ENCODE measurements at places on chromosomes 5 and 9. TPM values are rescaled to one million over a fixed set of nuclear protein-coding genes. Genes with fewer than 3 reads are reported as not detected.

The TMEM161B gene
- total RNA-seq, result 9.6 TPM

The GNA14 gene
- total RNA-seq, result not detected

The MELK gene
- 10.4 TPM for total RNA-seq

The PCDHB11 gene
- 2.4 TPM for total RNA-seq

The CTXN3 gene
- not detected for total RNA-seq

The IL17B gene
- 1.1 TPM for total RNA-seq

The FUBP3 gene
- total RNA-seq, result 61.2 TPM

DNA sequence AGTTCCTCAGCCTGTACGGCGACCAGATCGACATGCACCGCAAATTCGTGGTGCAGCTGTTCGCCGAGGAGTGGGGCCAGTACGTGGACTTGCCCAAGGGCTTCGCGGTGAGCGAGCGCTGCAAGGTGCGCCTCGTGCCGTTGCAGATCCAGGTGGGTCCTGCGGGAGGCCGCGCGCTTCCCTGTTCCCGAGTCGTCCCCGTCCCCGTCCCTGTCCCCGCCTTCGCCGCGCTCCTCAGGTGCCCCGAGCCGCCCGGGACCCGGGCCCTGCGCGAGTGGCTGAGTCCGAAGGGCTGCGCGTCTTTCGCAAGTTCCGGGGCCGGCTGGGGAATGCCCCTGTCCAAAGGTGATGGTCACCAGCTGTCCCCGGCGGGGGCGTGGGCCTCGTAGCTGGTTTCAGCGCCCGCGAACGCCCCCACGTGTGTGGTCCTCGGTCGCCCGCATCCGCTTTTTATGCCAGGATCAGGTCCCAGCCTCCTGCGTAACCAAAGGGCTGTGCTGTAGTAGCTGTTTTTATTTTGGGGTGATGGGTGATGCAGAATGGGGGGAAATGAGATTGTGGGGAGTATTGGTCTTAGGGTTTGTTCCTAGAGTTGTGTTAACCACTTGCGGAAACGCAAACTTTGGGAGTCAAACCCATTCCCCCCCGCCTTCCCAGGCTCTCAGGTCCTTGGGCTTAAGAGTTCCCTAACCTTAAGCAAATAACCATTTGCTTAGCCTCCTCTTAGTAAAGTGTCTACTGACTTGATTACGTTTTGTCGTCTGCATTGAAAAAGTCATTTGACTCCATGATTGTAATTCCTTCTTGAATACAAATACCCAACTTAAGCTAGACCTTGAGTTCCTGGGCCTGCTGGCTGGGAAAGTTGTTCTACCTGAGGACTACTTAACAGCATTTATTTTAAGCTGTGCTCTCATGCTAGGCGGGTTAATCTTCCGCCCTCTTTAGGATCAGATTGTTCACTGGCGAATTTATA is 663 bp downstream of the ISOC1 start:
- peak; percentile 94 for DNase-seq

- DNase-seq, result no peak
These were observed 6.4 kb upstream of the CFAP90 start for GRCh38 chr5:7857361-7857760.

GRCh38 chr5:167478188-167478587 is 813.3 kb upstream of the WWC1 start:
- DNase-seq, result no peak

- DNase-seq, result no peak
These were observed 71.7 kb downstream of the PCSK5 start for GRCh38 chr9:75962013-75962661.

- no peak for DNase-seq
These were observed 197.8 kb downstream of the PCSK1 start for GRCh38 chr5:96235008-96235910.

DNA sequence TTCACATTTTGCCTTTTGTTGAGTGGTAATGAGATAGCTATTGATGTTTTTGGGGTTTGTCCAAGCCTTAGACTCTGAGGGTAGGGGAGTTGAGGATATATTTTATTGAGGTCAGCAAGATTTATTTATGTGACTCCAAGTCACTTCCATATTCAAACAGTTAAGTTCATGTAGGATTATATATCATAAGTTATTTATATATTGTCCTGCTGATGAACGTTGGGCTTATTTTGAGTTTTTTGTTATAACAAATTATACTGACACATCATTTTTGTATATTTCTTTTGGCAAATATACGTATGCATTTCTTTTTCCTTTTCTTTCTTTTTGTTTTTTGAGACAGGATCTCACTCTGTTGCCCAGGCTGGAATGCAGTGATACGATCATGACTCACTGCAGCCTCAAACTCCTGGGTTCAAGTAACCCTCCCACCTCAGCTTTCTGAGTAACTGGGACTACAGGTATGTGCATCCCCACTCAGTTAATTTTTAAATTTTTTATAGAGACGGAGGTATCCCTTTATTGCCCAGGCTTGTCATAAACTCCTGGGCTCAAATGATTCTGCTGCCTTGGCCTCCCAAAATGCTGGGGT is 23.5 kb upstream of the IL12B start:
- DNase-seq, result no peak

GRCh38 chr5:156934450-156935211 is 28.4 kb downstream of the TIMD4 start:
- DNase-seq, result no peak

- no peak for DNase-seq
These were observed 17.4 kb upstream of the ADRB2 start for GRCh38 chr5:148808864-148809642.

DNA sequence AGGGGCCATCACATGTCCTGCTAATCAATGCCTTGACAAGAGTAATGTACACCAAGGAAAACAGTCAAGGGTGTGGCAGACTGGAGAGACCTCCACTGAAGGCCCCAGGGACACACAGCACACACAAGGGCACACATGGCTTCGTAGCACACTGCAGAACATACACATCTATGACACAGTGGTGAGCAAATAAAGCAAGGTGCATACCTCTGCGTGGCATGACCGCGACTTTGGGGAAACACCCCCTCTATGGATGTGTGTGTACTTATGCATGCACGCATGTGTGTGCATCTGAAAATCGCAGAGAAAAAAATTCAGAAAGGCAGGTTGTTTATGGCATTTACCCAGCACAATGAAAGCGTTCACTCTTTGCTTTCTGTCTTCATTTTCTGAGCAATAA is 20.5 kb downstream of the SEMA4D start:
- DNase-seq, result no peak

- DNase-seq, result no peak
These were observed 11.4 kb downstream of the ASTN2 start for GRCh38 chr9:117403403-117403811.

DNA sequence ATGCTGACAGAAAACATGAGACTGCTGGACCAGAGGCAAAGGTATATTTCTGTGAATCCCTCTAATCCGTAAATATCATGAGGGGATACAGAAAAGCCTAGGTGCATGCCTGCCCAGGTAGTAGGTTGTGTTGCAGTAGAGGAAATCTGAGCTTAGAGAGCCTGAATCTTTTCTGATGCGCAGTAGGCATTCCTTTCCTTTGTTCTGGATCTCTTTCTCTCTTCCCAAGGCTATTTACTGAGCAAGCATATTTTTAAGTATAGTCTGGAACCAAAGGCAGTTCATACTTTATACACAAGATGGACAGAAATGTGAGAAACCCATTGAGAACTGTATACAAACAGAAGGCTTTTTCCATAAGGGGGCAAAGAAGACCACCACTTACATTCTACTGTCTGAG is 359.3 kb downstream of the TMEM161B start:
- DNase-seq, result no peak

- DNase-seq, result no peak
These were observed 120.6 kb upstream of the ASTN2 start for GRCh38 chr9:117535434-117535833.

DNA sequence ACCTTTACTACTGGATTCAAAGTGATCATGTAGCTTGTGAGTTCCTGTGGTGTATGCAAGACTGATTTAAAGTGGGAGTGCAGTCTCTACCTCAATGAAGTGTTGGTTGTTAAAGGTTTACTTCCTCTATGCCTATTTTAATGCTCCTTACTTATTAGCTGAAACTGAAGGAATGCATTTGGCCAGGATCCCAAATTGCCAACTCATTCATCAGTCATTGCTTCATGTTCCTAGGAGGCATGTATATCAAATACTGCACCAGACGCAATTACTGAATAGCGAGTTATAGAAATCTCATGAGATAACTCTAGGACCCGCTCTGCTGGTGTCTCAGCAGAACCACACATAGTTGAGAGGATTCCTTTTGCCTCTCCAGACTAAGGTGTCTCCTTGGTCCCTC is 143.0 kb upstream of the RPS23 start:
- DNase-seq, result no peak

DNA sequence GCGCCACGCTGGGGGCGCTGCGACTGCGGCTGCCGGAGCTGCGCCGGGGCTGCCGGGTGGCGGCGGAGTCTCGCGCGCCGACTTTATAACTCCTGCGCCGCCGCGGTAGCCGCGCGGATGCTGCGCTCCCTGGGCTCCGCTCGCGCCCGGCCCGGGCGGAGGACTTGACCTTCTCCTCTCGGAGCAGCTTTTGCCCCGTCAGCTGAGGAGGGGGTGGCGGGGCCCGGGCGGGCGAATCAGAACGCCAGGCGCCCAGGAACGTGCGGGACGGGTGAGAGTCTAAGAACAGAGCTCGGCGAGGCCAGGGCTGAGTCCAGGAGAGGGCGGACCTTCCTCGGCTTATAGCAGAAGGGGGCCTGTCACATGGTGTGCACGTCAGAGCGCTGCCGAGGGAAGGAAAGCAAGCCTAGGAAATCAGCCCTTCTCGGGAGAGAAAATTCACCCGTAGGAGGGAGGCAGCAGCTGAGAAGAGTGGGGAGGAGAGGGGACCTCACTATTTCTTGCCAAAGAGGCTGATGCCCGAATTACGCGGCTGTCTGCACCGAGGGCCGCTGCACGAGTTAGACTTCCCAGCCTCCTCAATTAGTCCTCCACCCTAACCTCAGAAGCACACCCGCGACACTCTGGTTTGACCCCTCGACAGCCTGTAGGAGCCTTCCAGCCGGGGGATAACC is at the start of gene FOXD1:
TSS of gene FOXD1 (minus strand) at position 315 of the 674 bp plus-strand sequence. CDS start 415 bp downstream, outside the sequence.
- peak; percentile 98 for DNase-seq

DNA sequence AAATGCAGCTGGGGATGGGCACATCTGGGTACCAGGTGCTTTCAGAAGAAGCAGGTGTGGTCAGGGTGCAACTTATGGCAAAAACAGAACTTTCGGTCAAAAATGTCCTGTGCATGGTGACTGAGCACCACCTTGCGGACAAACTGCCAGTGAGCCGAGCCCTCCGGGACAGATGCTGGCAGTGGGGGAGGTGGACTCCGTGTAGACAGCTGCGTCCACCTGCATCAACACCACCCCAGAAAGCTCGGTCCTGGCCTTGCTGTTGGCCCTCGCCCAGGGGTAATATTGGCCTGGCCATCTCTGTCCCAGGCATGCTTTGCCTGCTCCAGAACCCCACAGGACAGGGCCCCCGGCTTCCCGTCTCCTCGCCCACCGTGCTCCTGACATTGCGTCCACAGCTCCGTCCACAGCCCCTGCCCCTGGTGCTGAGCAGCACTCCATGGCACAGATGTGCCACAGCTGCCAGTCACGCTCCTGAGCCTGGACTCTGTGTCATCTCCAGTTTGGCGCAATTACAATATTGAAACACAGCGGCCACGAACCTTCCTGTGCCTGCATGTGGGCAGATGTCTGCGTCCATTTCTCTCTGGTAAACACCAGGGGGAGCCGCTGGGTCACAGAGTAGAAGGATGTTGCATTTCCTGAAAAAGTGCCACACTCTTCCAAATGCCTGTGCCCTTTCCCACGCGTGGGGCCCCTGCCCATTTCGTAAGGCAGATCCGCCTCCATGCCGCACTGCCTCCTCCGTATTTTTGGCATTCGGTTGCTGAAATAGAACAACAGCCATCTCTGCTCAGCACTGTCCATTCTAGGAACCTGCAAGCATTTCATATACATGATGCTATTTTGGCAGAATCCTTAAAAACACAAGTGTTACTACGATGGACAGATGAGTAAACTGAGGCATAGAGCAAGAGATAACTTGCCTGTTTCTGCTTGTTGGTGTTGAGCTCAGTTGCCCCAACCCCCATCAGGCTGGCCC is 33.4 kb upstream of the SLC6A19 start:
- DNase-seq, result peak; percentile 87

DNA sequence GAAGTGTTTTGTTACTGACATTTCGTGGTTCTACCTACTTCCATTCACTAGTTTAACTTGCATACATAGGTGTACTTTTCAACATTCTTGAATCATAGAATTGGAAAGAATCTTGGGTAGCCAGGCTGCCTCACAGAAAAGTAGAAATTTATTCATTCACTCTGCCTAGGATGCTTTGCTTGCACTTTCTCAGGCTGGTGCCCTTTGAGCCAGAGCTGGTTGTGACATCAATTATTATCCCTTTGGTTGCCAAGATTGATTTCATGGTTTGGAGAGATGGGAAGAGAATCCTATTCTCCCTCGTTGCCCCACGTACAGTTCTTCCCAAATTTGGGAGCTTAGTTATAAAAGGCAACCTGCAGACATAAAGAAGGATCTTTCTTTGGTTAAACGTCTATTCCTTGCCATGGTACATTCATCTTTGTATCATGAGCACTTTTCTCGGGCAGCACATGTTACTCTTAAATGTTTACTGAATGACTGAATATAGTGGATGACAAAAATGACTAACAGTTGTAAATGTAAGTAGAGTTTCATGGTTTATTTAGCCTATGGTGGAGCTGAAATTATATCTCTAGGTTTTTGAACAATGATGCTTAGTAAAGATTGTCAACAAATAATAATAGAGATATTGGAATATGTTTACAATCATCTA is 195.5 kb downstream of the COMMD10 start:
- no peak for DNase-seq

GRCh38 chr9:88587885-88588649 is 53.1 kb downstream of the NXNL2 start:
- no peak for DNase-seq

GRCh38 chr9:4141296-4141695 is 158.6 kb downstream of the GLIS3 start:
- no peak for DNase-seq

DNA sequence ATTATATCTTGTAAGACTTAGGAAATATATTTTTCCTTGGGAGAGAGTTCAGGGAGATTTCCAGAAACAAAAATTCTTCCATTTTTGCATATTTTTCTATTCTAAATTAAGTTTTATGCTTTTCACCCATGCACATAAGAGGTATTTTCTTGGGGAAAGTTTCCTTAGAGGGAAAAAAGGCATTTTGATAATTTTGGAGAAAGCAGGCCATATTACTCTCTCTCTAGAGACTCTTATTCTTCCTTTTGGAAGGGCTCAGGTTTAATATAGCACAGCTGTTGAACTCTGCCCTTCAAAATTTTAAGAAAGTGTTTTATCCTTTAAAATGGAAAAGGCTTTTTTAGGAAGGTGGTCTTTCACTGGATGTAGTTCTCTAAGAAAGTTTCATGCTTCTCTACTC is 8.0 kb downstream of the NDUFS4 start:
- DNase-seq, result no peak

DNA sequence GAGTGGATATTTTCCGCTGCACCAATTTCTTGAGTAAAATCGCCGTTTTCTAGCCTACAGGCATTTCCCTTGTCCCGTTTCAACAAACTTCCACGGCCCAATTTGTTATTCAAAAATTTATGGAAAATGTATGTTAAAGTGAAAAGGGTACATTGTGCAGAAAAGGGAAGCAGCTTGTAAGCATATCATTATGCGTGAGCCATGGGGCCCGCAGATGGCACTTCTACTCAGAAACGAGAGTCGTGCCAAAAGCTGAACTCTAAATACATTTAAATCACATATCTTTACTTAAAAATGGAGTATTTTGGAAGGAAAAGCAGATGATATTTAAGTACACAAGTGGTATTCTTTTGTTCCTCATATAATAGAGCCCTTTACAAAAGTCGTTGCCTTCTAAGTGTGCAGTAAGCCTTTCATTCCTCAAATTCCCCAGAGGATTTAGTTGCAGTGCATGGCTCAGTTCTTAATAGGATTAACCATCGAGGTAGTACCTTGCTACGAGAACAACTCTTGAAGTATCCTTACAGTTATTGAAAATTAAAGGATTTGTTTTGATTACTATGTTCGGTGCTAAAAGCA is 1227.2 kb upstream of the WWC1 start:
- DNase-seq, result no peak

Measured in chondrocyte (in vitro differentiated cells).